Activated naive CD4-positive, alpha-beta T cell treated with anti-CD3 and anti-CD28 coated beads, Interleukin-2, amount 50 U/mL, for 16 hours (primary cell): ENCODE measurements at places on chromosomes 12 and 14.

DNA sequence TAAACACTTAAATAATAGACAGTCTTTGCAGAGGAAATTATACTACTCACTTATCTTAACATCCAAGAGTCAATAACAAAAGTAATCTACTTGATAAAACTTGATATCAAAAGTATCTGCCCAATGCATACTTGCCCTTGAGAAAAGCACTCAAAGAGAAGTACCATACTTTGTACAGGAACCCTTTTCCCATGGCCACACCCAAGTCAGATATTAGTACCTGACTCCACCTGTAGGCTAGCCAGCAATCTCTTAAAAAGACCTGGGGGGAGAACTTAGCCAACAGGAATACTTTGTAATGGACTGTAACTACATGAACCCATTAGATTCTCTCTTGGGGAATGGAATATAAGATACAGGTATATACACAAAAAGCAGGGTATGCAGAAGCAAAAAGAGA lies 99.6 kb upstream of the HECTD1 start:
- no peak for DNase-seq

DNA sequence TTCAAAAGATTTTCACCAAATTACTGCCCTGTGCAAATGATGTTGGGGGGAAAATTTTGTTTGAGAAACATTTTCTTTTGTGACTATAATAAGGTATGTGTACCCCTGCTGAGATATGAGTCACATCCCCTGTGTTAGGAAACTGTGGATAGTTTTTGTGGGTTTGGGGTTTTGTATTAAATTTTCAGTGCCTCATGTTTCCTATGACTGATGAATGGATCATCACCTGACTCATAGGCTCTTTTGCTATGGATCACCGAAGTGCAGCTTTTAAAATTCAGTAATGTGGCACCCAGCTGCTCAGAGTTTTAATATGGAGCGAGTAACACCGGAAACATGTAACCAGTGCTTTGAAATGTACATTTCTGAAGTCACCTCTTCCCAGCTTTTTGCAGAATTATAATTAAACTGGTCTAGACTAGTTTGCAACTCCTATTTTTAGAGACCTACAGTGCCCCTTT lies 167.4 kb upstream of the HMGA2 start:
- DNase-seq: no peak

- DNase-seq: no peak
Measured at GRCh38 chr12:70149665-70150064, 93.6 kb upstream of the CNOT2 start.

GRCh38 chr12:106634206-106634605 lies 51.4 kb downstream of the RFX4 start:
- DNase-seq: no peak

- no peak for DNase-seq
Measured at GRCh38 chr12:131443019-131444000, 267.6 kb upstream of the SFSWAP start.

DNA sequence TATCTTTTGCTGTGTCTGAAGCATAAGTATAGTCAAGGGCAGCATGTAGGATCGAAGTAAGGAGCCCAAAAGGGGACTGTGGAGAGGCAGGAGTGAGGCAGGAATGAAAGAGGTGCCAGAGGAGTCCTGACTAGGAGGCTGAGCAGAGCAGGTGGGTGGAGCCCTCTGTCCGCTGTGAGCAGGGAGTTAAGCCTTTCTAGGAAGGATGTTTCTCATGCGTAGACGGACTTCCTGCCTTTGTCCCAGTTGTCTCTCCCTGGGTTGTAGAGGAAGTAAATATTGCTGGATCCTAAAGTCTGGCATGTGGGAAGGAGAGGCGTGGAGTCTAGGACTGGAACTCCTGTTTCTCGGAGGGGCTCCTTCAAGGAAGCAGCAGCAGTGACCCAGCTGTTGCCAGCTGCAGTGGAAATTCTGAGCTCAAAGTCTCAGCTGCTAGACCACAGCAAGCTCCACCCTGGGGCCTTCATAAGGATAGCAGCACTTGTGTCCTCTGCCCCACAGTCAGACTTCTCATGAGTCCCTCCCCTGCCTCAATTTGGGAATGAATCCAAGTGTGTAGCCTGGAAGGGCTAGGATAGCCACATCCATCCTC lies 44.0 kb downstream of the RBMS2 start:
- no peak for DNase-seq

DNA sequence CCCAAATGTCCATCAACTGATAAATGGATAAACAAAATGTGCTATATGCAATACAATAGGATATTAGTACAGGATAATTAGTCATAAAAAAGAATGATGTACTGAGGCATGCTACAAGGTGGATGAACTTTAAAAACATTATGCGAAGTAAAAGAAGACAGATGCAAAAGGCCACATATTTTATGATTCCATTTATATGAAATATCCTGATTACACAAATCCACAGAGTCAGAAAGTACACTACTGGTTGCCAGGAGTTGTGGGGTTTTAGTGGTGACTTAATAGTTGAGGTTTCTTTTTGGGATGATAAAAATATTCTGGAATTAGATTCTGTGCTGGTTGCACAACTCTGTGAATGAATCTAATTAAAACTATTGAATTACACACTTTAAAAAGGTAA lies 12.6 kb downstream of the TRIM9 start:
- DNase-seq: no peak

DNA sequence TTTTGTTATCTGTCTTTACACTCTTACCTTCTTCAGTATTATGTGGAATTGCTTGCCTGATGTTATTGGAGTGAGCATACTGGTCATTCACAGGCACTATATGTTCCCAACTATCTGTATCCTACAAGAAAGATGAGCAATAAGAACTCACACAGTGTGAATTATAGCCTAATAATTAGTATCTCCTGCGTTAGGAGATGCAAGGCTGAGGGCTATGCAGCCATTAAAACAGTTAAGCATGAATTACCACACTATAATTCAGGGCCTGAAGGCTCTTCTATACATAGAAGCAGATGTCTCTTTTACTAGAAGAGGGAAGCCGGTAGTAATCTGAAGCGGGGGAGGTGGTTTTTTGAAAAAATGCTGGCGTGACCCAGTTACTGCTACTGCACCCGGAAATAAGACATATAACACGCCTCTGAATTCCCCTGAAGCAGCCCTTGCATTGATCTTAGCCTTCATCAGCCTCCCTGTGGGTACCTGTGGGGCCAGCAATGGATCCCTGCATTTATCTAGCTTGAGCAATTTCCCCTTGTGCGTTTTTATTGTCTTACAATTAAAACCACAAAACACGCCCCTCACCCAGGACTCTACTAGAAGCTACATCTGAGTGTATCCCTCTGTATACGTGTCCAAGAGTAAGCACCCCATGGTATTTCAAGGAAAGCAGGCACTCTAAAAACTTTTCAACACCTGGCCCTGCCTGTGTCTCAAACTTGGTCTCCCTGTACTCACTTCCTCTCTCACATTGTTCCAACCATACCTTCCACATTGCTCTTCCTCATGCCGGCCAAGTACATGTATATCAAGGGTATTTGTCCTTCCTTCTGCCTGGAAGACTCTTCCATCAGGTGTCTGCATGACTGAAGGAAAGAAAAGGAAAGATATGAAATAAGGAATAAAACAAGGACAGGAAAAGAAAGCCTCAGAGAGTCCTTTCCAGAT lies 210.9 kb upstream of the ARID2 start:
- DNase-seq: peak; percentile 29

DNA sequence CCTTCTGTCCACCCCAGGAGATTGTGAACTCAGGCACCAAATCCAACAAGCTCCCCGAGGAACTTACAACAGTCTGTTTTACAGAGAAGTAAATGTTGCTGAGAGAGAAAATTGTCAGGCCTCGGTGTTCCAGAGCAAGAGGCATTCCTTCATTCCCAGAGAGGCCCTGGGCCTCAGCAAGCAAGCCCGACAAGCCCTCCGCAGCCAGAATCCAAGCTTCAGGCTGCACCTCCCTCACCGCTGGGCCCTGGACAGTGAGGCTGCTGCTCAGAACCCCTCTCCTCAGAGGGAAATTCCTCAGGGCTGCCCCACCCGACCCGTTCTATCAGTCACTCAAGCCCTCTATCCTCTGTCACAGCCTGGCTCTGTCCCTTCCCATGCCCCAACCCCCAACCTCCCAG lies 56.4 kb downstream of the ZFP36L1 start:
- no peak for DNase-seq

- DNase-seq: no peak
Measured at GRCh38 chr14:34220921-34221320, 241.1 kb downstream of the SPTSSA start.

DNA sequence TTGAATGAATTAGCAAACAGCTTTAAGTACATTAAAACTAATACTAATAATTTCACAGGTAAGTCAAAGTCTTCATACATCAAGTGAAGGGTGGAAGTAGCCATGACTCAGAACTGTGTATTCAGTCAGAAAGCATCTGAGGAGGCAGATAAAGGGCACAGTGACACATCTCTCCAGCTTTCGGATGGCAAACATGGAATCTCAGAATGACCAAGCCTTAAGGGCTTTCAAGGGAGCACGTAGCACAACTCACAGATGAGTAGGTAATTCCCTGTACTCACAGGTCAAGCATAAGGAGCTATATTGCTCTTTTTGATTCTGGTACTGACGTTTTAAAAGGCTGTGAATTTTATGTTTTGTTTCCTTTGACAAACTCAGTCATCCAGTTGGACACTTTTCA lies 56.0 kb downstream of the MDGA2 start:
- no peak for DNase-seq

DNA sequence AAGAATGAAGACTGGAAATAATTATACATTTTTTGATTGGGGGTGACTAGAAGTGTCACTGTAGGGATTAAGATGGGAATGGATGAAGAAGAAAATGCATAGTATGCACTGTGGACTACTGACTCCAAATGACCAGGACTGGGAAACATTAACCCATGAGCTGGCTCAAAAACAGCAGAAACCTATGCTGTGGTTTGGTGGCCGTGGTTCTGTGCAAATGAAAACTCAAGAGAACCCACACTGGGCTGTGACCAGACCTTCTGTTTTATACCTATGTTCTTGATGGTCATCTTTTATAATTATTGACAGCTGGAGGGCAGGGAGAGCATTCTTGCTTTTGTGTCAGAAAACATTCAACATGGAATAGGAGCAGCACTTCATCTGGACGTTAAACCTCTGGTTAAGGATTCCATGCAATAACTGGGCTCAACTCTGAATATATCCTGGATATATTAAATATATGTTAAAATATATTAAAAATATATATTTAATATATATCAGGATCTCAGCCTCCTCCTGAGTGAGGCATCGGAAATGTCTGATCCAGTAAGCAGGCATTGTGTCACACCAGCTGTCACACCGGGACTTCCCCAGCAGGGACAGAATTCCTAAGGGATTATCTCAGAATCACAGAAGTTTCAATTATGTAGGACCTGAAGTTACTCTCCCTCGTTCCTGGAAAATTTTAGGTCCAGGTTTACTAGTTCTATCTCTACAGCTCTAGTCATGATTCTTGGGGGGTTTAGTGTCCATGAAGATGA lies 48.5 kb downstream of the BBS10 start:
- no peak for DNase-seq

DNA sequence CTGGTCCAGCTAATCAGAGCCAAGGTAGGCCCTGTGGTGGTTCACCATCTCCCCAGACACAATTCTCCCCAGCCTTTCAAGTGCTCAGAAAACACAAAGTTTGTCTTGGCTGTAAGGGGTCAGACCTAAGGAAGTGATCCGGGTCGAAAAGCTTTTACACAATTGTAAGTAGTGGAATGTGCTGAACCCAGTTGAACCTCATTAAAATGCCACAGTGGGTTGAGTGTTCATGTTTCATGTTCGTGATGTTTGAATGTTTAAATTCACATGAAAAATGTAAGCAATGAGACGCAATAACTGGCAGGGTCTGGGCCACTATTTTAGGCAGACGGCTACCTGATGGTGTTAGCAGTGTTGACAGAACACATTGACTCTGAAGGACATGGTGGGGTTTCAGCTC lies 60.9 kb upstream of the JDP2 start:
- DNase-seq: no peak

DNA sequence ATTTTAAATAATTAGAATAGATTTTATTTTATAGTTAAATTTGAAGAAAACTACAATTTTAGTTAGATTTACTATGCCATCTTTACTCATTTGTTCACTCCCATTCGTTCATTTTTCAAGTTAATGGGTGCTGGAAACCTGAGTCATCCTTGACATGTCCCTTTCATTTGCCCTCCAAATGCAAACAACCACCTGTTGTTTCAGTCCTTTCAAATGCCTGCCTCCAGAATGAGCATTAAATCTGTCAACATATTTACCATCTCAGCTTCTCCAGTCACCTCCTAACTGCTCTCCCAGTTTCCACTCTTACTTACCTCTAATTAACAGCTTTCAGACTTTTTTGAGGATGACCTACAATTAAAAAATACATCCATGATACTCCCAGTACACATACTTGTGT lies 375.5 kb downstream of the RAD51B start:
- no peak for DNase-seq

DNA sequence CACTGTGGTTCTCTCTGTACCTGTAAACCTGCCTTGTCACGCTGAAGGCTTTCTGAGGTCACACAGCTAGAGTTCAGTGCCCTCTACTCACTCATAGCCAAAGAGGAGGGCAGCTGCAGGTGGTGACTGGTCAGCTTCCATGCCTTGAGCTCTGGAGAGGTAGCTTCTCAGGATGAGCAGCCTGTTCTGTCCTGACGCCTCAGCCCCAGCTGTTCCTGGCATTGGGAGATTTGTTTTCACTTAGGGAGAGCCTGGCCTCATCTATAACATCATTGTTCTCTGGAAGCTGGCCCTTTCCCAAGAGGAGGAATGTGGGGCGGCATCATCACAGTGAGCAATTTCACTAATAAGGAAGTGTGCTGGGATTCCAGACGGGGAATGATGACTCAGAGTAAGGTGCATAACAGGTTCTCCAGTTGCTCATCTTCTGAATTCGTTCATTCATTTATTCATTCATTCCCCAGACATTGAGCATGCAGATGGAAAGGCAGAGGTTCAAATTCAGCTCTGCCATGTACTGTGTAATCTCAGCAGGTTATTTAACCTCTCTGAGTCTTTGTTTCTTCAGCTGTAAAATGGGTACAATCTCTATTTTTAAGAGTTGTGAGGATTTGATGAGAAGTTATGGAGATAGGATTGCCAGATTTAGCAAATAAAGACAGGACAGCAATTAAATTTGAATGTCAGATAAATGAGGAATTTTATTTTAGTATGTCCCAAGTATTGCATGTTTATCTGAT lies 255.8 kb upstream of the CRY1 start:
- DNase-seq: no peak

DNA sequence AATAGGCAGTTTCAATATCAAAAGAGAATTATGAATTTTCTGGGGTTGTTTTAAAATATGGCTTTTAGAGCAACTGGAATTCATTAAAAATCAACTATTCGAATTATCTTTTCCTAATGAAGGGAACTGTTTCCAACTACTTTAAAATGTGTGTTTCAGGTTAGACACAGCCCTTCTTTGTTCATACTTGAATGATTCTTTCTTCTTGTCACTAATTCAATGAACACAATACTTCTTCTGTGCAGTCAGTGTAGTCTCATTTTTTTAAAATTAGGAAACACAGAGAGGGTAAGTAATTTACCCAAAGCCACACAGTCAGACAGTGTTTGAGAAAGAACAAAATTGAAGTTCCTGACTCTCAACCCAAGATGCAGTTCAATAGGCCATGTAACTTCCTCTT lies 414.0 kb downstream of the CCDC91 start:
- no peak for DNase-seq

- no peak for DNase-seq
Measured at GRCh38 chr14:52021957-52022600, 32.7 kb downstream of the RTRAF start.
